ENCODE measurements at places on chromosomes 13 and 19.

DNA sequence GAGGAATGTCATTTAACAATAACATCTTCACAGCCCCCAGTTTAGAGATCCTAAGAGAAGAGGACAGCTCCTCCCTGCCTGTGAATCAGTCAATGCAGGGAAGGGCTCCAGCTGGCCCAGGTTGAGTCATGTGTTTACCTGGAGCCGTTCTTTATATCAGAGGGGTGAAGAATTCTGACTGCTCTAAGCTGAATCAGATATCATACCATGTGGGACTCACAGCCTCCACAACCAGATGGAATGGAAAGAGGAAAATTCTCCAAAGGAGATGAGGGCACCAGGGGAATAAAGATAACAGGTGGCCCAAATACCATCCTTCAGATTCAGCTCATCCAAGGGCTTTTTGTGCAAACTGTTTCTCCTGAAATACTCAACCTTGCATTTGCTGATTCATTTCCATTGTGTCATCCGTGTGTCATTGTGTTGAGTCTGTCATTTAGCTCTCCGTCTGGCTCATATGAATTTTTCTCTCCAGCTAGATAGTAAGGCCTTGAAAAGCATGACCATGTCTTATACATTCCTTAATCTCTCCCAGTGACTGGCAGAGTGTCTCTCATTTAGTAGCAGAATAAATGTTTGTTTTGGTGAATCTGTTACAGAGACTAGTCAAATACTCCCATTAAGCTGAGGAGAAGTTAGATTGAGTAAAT lies 217.9 kb downstream of the RFC3 start:
- DNase-seq = no peak

DNA sequence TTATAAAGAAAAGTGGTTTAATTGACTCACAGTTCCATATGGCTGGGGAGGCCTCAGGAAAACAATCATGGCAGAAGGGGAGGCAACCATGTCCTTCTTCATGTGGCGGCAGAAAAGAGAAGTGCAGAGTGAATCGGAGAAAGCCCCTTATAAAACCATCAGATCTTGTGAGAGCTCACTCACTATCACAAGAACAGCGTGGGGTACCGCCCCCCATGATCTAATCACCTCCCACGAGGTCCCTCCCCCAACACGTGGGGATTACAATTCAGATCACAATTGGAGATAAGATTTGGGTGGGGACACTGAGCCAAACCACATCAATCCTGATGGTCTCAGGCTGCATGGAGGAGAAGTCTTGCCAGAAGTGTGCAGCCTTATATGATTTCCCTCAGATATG lies 26.0 kb downstream of the TM9SF2 start:
- DNase-seq = no peak

DNA sequence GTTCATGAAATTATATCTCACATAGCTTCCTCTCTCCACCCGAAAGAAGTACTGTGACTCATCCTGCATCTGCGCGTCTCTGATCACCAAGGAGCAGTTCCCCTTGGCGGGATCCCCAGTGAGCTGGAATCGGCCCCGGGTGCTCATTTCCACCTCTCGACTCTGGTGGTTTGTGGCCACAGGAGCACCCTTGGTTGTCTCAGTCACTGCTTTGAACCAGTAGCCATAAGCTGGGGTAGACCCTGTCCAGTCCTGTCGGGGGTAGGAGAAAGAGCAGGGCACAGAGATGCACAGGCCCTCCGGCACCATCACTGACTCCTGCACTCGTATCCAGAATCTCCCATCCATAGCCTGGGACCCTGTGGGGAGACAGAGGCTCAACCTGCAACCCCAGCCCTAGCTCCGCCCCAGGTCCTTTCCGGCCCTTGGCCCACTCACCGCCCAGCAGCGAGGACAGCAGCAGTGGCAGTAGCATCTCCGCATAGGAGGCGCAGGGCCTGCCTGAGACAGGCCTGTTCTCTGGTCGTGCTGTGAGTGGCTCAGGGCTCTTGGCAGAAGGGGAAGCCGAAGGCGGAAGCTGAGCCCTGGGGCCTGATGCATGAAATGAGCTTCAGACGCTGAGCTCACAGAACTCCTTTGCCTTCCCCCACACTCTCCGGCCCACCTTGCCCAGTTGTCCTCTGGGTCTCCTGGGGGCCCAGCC lies at the start of gene SIGLEC10:
SIGLEC10 (minus strand) TSS at position 536 of the 703 bp plus-strand sequence; CDS start at position 475, 61 bp downstream.
- DNase-seq = peak; percentile 66

DNA sequence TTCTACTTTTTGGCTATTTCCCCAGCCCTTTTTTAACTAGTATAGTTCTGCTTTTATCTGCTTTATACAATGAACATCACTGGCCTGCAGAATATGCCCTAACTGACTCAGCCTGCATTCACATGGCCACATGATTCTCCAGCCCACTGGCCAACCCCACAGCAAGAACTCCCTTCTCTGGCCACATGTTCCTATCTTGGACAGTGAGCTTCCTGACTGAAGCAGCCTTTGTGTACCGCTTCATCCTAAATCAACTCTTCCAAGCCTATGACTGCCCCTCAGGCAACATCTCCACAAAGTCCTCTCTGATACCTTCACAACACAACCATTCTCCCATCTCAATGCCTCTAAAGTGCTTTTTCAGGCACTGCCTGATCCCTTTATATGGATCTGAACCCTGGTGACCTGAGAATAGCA lies 214.1 kb downstream of the COL4A1 start:
- no peak for DNase-seq

DNA sequence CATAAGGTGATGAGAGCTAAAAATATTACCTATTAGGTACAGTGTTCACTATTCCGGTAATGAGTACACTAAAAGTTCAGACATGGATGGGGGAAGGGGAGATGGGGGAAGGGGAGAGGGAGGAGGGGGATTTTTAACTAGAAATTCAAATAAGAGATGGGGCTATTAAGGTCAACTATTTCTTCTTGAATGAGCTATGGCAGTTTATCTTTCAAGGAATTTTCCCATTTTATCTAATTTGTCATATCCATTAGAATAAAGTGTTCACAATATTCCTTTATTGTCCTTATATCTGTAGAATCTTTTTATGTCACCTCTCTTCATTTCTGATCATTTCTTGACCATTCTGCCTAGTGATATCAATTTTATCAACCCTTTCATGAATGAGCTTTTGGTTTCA lies 362.4 kb downstream of the SUCLA2 start:
- no peak for DNase-seq

GRCh38 chr13:73228546-73228945 lies 169.7 kb downstream of the KLF5 start:
- DNase-seq = no peak

DNA sequence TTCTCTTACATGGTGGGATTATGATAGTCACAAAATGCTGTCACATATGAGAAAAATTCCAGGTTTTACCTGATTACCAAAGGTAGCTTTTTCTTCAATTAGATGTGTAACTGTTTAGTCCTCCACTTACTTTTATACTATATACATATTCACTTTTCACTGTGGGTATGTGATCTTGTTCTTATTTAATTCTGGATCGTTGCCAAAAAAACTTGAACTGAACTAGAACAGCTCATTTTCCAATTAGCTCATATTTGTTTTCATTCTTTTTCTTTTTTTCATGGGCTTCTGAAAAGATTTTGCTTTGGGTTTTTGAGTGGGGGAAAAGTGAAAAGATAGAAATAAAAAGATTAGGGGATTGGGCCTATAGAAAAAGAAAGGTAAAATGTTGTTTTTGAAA lies 291.9 kb downstream of the NDFIP2 start:
- no peak for DNase-seq

- no peak for DNase-seq
Measured at GRCh38 chr13:111298214-111298975, 22.0 kb upstream of the TEX29 start.

- no peak for DNase-seq
Measured at GRCh38 chr19:35117116-35117515, 1.5 kb downstream of the FXYD3 start.

DNA sequence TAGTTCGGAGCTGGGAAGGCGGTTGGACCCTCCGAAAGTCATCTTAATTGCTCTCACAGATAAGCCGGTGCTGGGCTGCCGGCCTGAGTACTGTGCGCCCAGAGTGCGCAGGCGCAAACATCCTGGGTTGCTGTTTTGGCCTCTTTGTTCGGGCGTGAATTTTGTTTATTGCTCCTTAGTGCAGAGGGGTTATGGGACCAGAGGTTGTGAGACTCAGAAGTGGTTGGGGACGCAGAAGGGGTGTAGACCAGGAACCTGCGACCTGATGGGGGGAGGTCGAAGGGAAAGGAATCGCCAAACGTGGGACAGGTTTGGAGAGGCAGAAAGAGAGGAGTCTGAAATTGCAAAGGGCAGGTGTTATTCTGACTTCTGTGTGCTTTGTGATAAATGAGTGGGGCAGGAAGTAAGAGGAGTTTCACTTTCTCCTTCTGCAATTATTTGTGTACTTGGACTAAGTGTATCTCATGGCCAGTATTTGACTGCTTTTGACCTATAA lies 607 bp upstream of the ZNF566 start:
- DNase-seq = peak; percentile 75

DNA sequence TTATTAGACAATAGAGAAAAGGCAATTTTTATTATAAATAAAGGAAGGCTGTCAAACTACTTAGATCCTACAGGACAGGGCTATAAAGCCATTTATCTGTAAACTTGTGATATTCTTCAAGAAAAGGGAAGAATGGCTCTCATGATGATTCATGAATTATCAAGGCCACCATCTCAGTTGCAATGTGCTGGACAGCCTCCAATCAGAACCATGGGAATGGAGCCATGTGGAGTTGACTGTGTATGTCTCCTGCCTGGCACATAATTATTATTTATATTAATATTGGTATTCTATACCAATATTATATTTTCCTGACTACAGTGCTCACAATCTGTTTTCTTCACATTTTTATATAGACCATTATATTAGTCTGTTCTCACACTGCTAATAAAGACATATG lies 560.5 kb upstream of the MIR17HG start:
- DNase-seq = no peak

DNA sequence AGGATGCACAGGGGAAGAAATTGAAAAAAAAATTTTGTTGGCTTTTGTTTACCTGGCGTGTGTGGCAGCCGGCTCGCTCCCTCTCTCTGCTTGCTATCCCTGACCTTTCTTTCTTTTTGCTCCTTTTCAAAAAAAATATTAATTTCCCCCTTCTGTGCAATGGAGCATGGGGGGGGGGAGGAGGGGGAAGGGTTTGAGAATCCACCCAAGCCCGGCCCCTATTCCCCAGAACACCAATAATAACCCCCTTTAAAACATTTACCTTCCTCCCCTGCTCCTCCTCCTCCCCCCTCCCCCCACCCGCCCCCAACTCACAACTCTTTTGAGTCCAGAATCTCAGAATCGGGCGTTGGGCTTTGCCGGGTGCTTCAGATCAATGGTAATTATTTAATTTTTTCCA lies 28.4 kb downstream of the NFIX start:
- DNase-seq = no peak

GRCh38 chr19:13835791-13836723 lies 40.8 kb downstream of the ZSWIM4 start:
- no peak for DNase-seq

DNA sequence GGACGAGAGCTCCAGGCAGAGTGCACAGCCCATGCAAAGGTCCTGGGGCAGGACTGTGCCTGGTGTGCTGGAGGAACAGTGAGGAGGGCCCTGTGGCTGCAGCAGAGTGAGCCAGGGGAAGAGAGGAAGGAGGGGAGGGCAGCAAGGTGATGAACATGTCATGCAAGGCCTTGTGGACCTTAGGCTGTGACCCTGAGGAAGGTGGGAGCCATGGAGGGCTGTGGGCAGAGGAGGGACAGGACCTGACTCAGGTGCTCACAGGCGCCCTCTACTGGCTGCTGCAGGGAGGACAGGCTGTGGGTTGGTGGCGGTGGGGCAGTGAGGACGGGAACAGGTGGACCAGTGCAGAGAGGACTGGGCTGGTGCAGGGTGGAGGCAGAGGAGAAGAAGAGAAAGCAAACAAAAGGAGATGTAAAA lies 170.3 kb downstream of the PTPRS start:
- DNase-seq = peak; percentile 77

- DNase-seq = no peak
Measured at GRCh38 chr13:69793783-69794453, 313.7 kb upstream of the ATXN8OS start.

DNA sequence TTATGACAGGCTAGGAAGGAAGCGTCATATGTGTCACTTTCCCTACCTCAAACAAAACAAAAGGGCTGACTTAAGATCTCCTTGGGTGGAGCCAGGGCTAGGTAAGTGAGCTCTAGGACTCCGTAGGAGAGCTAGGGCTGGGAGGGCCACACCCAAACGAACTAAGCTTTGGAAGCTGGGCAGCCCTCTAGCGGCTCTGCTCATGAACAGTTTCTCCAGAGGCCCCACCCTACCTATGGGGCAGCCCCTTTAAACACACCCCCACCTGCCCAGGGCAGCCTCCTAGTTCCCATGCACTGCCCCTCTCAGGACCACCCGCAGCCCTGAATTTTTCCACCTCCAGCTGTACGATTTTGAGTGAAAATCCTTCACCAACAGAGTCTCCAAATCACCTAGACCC lies 3.5 kb downstream of the PEG3 start:
- DNase-seq = no peak

- no peak for DNase-seq
Measured at GRCh38 chr19:30378701-30379100, 6.5 kb downstream of the ZNF536 start.

DNA sequence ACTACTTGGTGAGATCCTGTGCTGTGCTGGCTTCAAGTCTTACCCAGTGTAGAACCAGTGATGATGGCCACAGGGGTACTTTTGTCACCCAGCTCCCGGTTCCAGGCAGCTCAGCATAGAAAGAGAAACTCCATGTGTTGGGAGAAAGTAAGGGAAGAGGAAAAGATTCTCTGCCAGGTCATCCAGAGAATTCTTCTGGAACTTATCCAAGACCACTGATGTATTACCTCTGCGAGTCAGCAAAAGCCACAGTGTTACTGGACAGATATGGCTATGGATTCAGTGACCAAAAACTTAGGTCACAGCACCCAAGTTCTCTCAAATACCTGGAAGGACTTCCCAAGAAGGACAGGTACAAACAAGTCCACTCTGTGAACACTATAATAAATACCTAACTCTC lies 399.5 kb upstream of the MIR17HG start:
- no peak for DNase-seq

GRCh38 chr13:51767100-51767499 lies 36.9 kb downstream of the DHRS12 start:
- DNase-seq = no peak

- no peak for DNase-seq
Measured at GRCh38 chr13:43546251-43546650, 240.5 kb downstream of the ENOX1 start.

- no peak for DNase-seq
Measured at GRCh38 chr19:23972161-23972560, 57.5 kb downstream of the ZNF726 start.

GRCh38 chr19:11288349-11288748 lies 7.6 kb upstream of the TSPAN16 start:
- no peak for DNase-seq

DNA sequence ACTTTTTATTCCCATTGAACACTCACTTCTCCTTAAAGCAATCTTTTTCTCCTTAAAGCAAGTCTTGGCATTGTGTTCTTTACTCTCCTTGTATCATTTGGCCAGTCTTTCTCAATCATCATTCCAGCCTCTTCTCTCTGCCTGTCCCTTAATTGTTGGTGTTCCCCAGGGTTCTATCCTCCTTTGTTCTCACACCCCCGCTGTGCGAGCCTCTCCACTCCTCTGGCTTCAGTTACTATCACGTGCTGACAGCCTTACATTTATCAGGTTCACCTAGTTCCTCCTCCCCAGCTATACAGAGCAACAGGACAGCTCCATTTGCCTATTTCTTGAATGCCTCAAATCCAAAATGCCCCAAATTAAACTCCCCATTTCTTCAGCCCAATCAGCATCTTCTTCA lies 24.6 kb downstream of the CYSLTR2 start:
- no peak for DNase-seq

All from stimulated activated naive CD8-positive, alpha-beta T cell treated with anti-CD3 and anti-CD28 coated beads, Interleukin-15, Interleukin-2, amounts not matched to agents 100 U/mL and 50 U/mL, for 24 hours (primary cell).